ENCODE measurements at places on chromosomes 2 and 18.

GRCh38 chr2:205405752-205406151 is 276.5 kb upstream of the NRP2 start:
- DNase-seq: no peak

DNA sequence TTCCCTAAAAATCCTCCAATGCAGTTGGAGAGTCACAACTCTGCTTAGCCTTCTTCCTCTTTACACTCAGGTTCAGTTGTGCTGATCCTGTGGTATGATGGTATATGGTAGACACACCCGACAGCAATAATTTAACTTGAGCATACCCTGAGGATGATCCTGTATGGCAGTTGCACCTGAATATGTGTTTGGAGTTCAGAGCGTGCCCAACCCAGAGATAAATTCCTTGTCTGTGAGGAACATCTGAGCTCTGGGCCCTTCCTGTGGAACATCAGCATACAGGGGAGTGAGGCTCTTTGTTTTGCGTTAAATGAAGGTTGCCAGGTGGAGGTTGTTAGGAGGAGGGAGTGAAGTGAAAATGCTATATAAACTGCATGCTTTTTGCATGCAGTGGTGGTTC is 187.7 kb downstream of the MYO3B start:
- no peak for DNase-seq

DNA sequence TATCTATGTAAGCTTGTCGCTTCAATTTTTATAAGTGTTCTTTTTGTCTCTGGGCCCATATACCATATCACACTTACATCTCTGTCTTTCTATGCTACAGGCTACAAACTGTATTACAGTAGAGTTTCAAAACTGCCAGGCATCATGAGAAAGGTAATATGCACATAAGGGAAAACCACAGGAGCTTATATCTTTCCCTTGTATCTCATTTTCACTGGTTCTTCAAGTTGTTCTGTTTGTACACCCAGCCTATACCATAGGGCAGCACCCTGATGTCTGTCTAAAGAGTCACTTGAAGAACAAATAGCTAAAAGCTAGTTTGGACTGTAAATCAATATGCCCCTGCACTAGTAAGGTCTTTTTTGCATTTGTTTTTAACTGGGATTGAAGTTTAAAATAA is 366.7 kb downstream of the FIGN start:
- DNase-seq: no peak

DNA sequence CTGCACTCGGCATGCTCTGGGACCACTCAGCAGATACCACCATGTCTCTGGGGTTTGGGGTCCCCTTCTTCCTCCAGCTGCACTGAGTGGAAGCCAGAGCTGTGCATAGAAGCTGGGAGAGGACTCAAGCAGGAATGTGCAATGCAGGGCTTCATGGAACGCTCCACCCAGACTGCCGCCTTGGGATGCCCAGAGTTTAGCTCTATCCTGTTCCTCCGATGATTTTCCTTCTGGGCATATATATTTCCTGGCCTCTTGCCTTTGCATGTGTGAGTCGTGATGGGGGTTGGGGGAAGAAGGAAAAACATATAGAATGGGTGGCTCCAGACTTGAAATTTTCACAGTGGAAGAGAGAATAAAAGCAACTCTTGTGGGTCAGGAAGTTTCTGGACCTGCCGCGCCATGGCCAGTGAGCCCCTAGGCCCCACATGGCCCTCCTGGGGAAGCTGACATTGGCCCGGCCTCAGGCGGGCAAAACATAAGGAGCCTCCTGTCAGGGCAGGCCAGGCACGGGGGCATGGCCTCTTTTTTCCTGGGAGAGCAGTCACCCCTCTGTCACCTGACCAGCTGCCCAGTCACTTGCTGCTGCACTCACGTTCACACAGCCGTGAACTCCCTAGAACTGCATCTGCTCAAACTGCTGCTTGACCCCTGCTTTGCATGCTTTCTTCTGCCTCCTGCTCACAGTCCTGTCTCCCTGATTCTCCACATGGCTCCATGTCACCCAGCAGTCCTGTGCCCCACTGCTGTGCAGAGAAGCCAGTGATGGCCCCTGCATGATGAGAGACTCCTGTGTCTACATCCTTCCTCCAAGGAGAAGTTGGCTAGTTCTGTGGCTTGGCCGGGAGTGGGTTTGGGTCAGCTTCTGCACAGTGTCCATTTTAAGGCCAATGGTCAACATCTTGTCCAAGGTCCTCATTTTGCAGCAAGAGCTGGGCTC is 197.8 kb downstream of the CTIF start:
- DNase-seq: no peak

GRCh38 chr2:21422050-21422449 is 298.3 kb downstream of the TDRD15 start:
- no peak for DNase-seq

GRCh38 chr18:61579581-61579980 is 246.4 kb downstream of the CDH20 start:
- DNase-seq: peak; percentile 18

DNA sequence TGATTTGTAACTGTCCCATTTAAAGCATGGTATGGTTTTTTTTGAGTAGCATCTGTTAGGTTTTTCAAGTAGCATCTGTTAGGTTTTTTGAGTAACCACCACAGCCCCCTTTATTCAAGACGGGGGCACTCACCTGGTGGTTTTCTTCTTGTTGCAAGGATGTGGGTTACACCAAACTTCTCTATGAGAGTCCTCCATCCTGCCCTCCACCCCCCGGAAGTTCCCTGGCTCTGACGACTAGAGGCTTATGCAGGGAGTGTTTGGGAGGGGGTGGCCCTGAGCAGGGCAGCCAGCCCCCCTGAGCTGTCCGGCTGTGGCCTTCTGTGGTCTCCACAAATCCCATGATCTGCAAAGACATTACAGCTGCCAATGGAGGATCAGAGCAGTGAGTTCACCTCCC is 39.3 kb downstream of the MTCL1 start:
- no peak for DNase-seq

DNA sequence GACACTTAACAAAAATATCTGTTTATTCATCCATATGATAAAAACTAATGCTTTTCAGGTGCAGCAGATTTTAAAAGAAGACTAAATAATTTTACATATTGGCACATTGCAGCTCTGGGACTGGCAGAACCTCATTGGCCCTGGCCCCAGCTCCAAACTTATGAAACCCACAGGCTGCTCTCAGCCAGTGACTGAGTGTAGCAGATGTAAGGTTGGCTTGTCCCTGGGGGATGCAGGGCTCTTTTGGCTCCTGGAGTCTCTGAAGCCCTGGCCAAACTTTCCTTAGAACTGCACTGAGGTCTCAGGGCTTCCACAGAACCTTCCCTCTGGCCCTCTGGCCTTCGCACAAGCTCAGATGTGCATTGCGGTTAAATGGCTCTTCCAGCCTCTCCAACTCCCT is 725.0 kb upstream of the SOX11 start:
- no peak for DNase-seq

DNA sequence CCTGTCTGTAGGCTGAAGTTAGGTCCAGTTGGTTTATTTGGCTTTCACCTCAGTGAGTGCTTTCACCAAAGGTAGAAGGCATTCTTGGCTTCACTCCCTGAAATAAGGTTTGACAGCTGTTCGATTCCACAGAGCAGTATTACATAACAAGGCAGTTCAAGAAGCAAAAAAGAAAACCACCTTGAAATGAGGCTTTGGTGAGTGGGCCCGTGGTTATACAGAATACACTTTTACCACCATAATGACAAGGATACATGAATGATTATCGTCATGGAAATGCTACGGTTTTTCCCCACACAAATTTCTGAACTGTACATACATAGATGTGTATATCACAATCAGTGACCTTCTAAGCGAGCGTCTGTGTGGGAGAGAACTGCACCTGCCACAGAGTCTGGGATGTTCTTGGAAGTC is 80.0 kb upstream of the CHRNA1 start:
- no peak for DNase-seq

- DNase-seq: no peak
Measured at GRCh38 chr2:44686561-44686960, 254.9 kb upstream of the SIX3 start.

DNA sequence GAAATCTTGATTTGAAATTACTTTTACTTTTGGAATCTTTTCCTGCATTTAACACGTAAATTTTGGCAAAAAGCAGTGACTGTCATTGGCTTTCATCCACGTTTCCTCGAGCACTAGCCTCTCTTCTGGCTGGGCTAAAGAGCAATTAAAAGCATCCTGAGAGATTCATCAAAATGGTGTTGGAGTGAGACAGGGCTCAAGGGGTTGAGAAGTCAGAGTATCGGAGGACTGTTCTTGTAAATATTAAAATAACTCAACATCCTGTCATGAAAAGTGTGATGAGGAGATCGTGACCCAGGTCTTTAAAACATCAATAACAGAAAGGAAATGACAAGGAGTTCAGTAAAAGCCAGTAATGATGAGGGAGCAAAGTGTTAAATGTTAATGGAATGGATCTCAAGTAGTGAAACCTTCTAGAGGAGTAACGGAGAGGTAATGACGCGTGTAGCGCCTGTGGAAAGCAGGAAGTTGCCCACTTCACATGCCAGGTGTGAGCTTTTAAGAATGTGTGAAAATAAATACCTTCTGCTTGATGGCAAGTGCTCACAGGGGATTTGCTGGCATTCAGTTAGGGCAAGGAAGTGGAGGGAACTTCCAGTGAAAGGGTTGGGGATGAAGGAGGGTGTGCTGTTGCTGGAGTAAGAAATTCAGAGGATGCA is 754.4 kb downstream of the ADCYAP1 start:
- DNase-seq: no peak

DNA sequence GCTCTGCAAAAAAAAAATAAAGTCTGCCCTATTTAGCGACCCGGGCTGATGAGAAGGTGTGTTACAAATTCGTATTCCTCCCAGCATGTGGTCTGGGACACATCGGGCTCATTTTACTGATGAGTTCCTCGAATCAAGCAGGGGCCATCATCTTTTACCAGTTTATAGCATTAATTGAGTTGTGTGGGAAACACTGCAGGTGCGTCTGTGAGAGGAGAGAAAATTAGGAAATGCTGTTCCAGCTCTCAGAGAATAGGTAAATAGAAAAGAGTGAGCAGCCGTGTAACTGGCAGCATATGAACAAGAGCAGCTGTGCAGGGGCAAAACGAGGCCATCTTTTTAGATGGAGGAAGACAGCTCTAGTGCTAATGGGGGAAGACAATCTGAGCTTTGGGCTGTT is 216.7 kb downstream of the SETBP1 start:
- DNase-seq: no peak

- DNase-seq: peak; percentile 35
Measured at GRCh38 chr18:9240270-9240669, 94.3 kb upstream of the TWSG1 start.

DNA sequence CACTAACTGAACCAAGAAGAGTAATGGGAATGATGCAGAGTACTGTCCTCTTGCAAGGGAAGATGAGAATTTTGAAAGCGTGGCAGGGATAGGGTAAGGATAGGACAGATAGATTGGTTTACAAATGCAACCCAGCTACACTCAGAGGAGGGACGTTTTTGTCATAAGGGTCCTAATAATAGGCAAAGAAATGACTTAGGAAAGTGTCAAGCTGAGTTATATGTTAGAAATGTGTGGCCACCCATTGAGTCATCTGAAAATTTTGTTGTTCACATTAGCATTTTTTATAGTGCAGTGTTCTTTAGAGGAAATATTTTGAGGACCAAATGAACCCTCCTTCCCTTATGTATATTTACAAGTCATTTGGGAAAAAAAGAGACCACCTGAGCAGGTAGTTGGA is 137.5 kb downstream of the PHLPP1 start:
- DNase-seq: no peak

- DNase-seq: no peak
Measured at GRCh38 chr2:85619617-85620016, 3.6 kb downstream of the USP39 start.

GRCh38 chr2:96074156-96074555 is 39.4 kb upstream of the GPAT2 start:
- no peak for DNase-seq

GRCh38 chr2:219951099-219951498 is 323.7 kb downstream of the SLC4A3 start:
- no peak for DNase-seq

GRCh38 chr18:8982416-8983183 is 119.9 kb upstream of the NDUFV2 start:
- DNase-seq: peak; percentile 32

- DNase-seq: no peak
Measured at GRCh38 chr2:60408207-60408606, 145.2 kb downstream of the BCL11A start.

DNA sequence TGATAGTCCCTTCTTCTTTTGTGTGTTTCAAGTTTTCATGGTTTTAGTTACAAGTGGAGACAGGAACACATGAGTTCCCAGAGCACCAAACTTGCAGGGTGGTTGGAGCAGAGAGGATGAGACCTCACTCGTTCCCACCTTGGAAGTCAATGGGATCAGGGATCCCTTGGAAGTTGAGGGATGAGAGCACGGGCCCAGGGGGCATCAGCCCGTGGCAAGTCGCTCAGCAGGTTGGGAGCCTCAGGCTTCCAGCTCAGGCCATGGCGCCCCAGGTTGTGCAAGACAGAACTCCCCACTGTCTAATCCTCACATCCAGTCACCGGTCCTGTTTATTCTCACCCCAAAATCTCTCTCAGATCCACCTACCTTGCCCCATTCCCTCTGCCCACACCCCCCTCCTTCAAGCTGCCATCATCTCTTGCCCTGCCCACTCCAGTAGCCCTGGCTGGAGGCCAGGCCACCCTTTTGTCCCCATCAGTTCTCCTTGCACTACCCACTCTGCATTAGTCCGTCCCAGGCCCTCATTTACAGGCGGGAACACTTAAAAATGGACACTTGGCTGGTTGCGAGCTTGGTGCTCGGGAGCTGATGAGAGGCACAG is 37.6 kb upstream of the FOSL2 start:
- no peak for DNase-seq

DNA sequence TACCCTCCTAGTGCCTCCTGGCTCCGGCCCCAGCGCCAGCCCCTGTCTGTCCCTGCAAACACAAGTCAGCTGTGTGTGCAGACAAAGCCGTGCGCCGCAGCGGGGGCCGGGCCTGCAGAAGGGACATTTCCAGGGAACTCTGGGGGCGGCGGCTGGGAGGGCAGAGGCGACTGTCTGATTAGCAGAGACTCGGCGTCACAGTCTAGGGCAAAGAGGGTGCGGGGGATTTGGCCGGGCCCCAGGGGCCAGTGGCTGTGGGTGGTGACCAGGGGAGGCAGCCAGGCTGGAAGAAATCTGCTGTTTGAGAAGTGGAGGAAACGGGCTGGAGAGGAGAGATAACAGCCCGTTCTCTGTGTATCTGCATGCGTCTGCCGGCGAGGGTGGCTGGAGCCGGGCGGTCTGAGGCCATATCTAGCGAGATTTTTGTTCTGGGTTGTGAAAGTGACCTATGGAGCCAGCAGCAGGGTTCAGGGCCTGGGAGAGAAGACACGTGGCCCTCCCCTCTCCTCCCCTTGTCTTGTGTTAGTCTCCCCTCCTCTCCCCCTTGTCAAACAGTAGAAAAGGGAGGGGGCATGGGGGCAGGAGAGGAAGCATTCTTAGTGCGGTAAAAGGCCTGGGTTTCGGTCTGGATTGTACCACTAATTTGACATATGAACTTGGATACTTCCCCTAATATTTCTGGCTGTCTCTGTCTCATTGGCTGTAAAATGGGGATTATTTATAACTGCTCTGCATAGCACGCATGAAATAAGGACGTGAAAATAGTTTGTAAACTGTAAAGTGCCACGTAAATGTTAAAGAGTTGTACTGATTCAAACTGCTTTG is 169.4 kb downstream of the SMAD7 start:
- peak; percentile 88 for DNase-seq

GRCh38 chr18:22826726-22827125 is 106.4 kb upstream of the RBBP8 start:
- no peak for DNase-seq

Data from inflammatory macrophage treated with lipopolysaccharide for 4 hours (primary cell).